ENCODE measurements at places on chromosomes 11 and 22. TPM values are rescaled to one million over a fixed set of nuclear protein-coding genes. Genes with fewer than 3 reads are reported as not detected.

The OR51B4 gene
- not detected for total RNA-seq

The MIOX gene
- total RNA-seq, result not detected

The GP1BB gene
- 6.2 TPM for total RNA-seq

The MS4A3 gene
- total RNA-seq, result not detected

The MAPK8IP2 gene
- 3.7 TPM for total RNA-seq

The CARD16 gene
- total RNA-seq, result 32.5 TPM

The VPREB1 gene
- not detected for total RNA-seq

The ETS1 gene
- 70.7 TPM for total RNA-seq

The ANO1 gene
- total RNA-seq, result 0.86 TPM

The MUC6 gene
- total RNA-seq, result not detected

- DNase-seq, result no peak
Observed at GRCh38 chr11:3995949-3996554, 98.5 kb upstream of the RRM1 start.

DNA sequence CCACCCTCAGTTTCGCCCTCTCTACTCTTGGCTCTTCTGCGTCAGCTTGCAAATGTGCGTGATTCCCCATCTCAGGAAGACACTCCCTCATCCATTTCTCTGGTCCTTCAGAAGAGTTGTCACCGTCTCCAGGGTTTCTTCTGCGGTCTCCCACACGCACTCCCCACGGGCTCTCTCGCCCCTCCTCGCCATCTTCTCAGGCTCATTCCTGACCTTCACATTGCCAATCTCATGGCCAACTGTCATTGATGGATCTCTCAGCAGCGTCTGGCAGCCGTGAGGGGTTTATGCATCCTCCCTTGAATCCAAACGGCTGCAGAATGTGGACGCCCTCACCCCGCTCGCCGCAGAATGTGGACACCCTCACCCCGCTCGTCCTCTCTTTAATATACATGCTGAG lies 10.5 kb downstream of the SYNGR1 start:
- no peak for DNase-seq

DNA sequence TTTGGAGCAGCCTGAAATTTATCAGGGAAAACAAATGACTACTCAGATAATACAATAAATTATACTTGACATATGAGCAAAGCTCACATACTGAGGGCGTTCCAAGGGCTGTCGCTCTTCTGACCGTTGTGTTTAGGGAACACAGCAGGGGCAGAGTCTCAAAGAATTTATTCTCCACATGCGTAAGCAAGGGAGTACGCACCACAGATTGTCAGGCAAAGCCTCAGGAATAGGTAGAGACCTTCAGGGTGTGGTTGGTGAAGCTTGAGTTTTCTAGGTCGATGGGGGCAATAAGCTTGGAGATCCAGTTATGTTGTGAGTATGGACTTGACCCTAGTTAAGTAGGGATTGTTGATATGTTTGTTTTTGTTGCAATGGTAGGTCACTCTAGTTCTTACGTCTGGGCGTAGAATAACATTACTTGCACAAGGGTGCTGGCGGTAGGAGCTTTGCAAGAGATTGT lies 830 bp downstream of the ACAT1 start:
- DNase-seq, result peak; percentile 7

GRCh38 chr11:66857234-66857926 lies 516 bp downstream of the LRFN4 start:
- DNase-seq, result peak; percentile 46

GRCh38 chr11:13465909-13466371 lies 2.9 kb upstream of the BTBD10 start:
- peak; percentile 12 for DNase-seq

GRCh38 chr11:110410651-110411050 lies 19.1 kb upstream of the FDX1 start:
- no peak for DNase-seq

GRCh38 chr22:19665784-19666672 lies 48.3 kb upstream of the SEPTIN5 start:
- DNase-seq, result no peak

- no peak for DNase-seq
Observed at GRCh38 chr11:11449327-11449726, 96.3 kb upstream of the CSNK2A3 start.

DNA sequence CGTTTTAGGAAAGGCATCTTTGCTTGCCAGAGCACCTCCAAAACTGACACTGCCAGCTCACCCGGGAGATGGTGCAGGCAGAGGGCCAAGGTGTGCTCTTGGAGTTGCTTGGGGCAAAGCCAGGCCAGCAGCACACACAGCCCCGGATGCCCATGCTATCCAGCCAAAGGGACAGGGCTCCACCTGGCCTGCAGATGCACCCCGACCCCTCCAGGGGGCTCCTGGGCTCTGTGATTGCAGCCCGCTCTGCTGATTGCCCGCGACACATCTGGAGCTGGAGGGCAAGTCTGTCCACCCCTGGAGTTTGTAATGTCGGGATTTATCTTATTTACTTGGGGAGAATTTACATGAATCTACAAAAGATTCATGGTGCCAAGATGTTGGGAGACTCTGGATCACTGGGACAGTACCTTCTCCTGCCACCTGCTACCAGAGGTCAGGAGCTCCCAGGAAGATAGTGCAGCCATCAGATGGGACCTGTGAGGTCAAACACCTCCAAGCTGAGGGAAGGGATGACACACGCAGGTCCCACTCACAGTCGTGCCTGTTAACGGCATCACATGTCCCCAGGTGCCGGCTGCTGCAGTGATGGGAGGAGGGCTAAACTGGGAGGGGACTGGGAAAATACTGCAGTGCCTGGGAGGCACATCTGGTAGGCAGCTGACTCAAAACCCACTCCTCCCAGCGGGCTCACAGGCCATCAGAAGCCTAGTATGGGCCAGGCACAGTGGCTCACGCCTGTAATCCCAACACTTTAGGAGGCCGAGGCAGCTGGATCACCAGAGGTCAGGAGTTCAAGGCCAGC lies 17.2 kb downstream of the CBX7 start:
- DNase-seq, result peak; percentile 67

GRCh38 chr11:116879800-116880625 lies 42.6 kb upstream of the APOA1 start:
- peak; percentile 45 for DNase-seq

- DNase-seq, result peak; percentile 7
Observed at GRCh38 chr11:100932474-100933100, 197.0 kb downstream of the PGR start.

- DNase-seq, result no peak
Observed at GRCh38 chr22:46262449-46263215, 511 bp downstream of the PKDREJ start.

GRCh38 chr11:82996966-82997606 lies 74.6 kb downstream of the RAB30 start:
- DNase-seq, result peak; percentile 80

- DNase-seq, result peak; percentile 71
Observed at GRCh38 chr22:46515208-46516111, 22.0 kb downstream of the CELSR1 start.

DNA sequence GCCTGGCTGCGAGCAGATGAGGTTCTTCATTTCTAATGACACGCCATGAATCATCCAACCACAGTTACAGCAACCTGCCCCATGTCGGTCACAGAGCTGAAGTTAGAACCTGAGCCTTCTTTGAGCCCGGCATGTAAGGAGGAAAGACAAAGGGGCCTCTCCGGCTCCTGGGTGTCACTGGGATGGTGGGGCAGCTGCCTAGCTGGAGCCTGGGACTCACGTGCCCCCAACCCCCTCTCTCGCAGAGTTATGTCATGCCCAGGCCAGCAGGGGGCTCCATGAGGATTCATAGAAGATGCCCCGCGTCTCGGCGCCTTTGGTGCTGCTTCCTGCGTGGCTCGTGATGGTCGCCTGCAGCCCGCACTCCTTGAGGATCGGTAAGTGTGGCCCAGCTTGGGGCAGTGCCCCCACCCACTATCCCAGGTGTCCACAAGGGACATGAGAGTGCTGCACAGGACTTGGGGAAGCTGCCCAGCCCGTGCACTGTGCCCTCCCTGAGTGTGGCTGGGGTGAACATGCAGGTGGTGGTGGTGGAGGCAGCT lies 148.5 kb downstream of the GRIK4 start:
- peak; percentile 61 for DNase-seq

- DNase-seq, result no peak
Observed at GRCh38 chr11:107102692-107103477, 84.6 kb upstream of the GUCY1A2 start.

DNA sequence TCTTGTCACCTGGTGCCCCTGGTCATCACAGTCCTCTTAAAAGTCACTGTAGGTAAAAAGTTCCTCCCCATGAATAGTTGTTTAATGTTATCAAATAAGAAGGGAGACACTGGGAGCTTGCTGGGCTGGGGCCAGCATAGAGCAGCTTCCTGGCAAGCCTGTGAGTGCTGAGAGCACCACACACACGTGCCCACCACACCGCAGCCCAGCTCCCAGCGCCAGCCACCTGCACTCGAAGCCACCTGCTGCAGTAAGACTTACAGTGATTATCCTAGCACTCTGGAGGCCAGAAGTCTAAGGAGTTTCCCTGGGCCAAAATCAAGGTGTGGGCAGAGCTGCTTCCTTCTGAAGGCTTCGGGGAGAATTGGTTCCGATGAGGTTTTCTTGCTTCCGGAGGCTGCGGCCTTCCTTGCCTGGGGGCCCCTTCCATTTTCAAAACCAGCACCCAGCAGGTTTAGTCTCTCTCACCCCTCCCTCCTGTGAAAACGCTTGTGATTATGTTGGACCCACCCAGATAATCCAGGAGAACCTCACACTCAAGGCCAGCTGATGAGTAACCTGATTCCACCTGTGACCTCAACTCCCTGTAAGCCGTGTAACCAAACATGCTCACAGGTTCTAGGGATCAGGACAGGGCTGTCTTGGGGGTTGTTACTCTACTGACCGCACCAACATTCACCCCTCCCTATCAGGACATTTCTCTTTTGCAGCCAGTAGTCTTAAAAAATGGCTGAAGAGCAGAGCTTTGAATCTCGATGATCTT lies 687.2 kb downstream of the TBC1D22A start:
- no peak for DNase-seq

DNA sequence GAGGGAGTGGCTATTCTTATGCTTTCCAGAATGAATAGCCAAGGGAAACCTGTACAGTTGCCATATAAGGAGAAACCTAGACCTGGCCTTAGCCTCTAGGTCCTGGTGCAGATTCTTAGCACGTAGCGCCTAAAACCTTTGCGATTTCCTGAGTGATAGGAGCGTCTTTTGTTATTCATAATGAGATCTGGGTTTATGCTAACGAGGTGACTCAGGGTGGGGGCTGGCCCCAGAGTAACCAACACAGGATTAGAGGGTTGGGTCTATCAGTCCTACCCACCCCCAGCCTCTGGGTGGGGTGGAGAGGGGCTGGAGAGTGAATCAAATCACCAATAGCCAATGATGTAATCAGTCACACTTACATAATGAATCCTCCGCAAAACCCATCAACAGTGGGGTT lies 73.4 kb upstream of the PARVG start:
- no peak for DNase-seq

DNA sequence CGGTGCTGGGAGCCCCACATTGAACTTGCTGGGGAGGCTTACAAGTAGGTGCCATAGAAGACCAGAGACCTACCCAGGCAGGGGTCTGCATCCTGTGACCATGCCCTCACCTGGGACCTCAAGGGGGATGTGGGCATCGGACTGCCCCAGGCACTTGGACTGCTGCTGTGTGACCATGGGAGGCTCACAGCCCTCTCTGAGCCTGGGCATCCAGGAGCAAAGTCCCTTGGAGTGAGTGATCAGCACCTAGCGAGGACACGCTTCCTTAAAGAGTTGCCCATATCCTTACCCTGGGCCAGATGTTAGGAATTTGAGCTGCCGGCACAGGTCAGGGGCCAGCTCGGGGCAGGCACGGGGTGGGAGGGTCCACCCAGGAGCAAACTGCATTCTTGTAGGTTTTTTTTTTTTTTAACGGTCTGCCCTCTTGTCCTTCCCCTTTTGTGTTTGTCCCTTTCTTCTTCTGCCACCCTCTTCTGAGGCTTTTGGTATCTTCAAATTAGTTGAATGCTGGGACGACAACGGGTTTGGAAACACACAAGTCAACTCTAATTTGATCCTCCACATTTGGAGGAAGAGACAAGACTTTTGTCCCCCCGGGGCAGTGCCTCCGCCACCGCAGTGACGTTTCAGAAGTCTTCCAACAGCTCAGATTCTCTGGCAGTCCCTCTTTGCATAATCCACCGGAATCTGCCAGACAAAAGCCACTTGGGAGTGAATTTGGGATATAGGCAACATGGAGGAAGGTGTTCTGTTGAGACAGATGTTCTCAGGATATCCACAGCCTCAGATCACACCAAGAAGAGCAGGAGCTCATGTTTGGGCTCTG lies 46.1 kb upstream of the LINC01488 start:
- DNase-seq, result no peak

DNA sequence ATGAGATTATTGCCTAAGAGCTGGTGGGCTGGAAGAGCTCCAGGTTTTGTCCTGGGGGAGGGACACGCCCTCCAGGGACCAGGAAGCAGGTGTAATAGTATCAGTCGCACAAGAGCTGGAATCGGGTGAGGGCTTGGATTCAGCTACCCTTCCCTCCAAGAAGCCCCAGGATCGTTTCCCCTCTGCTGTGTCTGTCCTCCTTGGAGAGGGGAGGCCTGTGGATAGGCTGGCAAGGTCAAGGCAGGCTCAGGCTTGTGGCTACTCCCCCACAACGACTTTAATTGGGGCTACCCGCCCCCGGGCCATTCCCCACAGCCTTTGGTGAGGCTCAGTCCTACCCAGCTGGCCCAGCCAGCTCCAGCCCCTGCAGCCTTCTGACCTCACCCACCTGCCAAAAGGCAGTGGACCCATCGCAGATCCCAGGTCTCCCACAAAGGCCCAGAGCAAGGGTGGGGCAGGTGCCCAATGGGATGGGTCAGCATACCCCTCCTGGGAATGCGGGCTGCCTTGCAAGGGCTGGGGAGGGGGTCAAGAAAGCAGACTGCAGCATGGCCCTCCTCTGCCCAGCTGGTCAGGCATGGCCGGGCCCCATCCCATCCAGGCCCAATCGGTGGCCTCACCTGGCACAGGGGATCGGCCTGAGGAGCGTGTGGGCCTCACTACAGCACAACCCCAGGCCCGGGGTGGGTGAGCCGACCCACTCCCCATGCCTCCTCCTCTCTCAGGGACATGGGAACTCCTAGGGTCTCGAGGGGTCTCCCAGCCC lies 1.0 kb downstream of the CTSD start:
- peak; percentile 36 for DNase-seq

- no peak for DNase-seq
Observed at GRCh38 chr11:92162776-92163175, 61.8 kb upstream of the FAT3 start.
